Substantia nigra (tissue), 51 donors: ENCODE measurements at places on chromosomes 2 and 18.

DNA sequence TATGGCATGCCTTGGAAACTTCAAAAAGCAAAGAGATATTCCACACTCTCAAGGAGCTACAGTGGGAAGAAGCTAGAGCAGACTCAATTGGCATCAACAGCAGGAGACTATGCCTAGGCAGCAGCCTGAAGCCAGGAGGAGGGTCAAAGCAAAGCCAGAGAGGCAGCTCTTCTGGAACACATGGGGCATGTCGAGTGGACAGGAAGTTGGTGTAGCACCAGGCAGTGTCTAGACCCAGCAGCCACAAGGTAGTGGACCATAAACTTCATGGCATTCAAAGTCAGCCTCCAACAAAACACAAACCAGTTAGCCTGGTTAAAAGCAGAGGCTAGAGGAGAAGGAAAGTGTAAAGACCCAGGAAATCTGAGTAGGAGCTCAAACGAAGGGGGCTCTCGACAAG, 311.2 kb upstream of the PKDCC start:
- no peak for DNase-seq

DNA sequence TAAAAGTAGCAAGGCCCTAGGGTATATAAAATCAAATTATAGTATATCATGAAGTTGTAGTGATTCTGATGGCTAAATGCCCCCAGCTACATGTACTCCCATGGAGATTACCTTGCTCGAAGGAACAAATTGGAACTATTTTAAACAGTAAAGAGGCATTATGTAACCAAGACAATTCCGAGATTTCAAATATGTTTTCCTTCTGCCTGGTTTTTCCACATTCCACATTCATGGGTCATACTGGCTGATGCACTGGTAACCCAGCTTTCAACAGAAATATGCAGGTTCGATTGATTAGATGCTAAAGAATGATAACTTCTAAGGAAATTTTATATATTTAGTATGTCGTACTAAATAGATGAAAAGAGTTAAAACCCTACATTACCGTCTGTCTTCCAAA, 62.3 kb upstream of the MGAT4A start:
- DNase-seq, result no peak

DNA sequence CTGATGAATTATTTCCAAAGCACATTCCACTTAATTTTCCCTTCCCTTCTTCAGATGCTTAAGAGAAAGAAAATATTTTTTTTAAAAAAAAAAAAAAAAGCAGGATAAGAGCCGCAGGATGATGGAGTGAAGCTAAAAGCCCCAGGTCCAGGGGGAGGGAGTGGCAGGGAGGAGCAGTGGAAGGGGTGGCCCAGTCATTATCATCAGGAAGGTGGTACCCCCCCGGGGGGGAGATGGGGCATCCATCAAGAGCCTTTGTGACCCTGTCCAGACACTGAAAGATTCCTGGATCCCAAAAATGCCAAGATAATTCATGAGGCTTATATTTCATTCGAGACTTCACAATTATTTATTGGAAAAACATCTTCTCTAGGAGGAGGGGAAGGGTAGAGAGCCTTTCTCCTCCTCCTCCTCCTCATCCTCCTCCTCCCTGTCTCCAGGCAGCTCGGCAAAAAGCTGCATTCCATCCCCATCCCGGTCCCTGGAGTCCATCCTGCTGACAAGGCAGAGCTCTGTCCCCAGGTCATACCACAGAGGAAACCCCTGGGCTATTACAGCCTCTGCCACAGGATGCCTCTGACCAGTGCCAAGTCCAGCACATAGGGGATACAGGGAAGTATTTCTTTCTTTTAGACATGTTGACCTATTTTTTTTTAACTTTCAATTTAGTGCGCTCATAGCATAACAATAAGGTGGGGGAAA, 125.3 kb downstream of the TWIST2 start:
- DNase-seq, result no peak

DNA sequence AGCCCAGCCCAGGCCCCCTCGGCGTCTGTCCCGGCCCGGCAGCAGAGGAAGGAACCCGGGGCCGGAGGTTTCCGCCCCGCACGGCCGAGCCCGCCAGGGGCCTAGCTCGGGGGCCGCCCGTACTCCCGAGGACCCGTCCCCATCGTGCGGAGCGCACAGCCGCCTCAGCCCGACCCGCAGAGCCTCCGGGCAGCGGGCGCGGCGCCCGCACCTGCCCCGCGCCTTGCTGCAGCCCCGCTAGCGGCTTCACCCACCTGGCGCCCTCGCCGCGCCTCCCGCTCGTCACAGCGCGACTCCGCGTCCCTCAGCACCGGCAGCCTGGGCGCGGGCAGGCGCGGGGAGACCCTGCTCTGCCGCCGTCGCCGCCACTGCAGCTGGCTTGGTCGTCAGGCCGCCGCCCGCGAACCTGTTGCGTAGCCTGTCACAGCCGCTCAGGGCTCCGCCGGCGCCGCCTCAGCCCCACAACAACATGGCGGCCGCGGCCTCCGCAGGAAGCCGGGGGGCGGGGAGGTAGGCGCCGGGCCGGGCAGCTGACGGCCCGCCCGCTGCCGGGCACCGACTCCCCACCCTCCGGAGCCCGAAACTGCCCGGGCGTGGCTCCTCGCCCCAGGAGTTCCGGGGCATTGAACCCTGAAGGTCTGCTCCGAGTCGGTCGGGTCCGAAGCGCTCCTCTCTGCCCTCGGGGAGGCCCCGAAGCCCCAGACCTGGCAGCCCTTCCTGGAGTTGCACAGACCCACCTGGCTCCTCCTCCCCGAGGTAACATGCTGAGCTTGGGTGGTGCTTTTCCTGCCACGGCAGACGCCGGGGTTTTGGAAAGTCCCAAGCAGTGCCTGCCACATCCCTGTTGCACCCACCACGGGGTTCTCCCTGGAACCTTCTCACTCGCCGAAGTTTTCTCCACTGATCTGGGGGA, at the start of gene ITSN2:
Gene ITSN2, minus strand, starts transcription at position 487 of the 913 bp plus-strand sequence. CDS start 32,454 bp downstream, outside the sequence.
- peak; percentile 55 for DNase-seq

GRCh38 chr2:25324251-25324650, 17.5 kb downstream of the DNMT3A start:
- DNase-seq, result no peak

- no peak for DNase-seq
These were observed 31.0 kb upstream of the GLI2 start for GRCh38 chr2:120704696-120705095.

- DNase-seq, result no peak
These were observed 871.5 kb downstream of the RNF144A start for GRCh38 chr2:7788736-7789135.

- no peak for DNase-seq
These were observed 1388.8 kb downstream of the DSC3 start for GRCh38 chr18:29653671-29654215.

DNA sequence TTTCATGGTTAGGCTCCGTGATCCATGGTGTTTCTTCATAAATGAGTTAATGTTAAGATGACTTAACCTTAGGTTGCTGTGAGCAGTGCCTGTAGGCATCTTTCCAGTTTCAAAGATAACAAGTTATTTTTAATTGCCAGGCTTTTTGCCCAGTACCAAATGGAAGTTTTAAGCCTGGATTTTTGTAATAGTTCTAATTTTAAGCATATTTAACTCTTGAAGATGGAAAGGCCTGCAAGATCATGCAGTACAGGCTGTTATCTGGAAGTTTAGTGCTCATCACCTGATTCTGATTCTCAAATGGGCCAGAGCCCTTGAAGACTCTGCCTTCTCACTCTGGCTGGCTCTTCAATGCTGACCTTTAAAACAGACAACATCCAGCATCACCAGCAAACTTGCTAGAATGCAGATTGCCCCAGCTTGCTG, 141.3 kb downstream of the NCK2 start:
- DNase-seq, result no peak

DNA sequence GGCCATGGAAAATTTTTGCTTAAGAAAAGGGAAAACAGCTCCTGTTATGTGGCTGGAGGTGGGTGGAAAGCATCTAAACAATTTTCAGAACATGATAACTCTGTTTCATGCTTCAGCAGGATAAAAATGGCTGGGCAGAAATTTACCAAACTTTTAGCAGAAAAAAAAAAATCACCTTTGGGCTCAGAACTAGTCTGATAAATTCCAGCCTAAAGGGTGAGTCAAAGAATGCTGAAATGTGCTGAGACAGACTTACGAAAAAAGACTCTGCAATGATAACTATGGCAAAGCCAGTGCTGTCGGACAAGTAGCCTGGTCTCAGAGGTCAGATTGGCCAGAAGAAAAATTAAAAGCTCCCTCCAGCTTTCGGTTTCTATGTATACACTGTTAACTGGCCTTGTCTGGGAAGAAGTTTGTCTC, 123.6 kb downstream of the LRATD1 start:
- no peak for DNase-seq
